ENCODE measurements at places on chromosomes 5 and 9. TPM values are rescaled to one million over a fixed set of nuclear protein-coding genes. Genes with fewer than 3 reads are reported as not detected.

GRCh38 chr9:99433555-99433954 is 211.5 kb downstream of the SEC61B start:
- no peak overlapping the region for H3K4me3 ChIP-seq
- peak; percentile 83 for DNase-seq
- H3K27me3 ChIP-seq, result no peaks in the 10 kb centered on the region
- no peak overlapping the region for H3K27ac ChIP-seq
- H3K4me1 ChIP-seq, result no peaks in the 10 kb centered on the region
- no peaks in the 10 kb centered on the region for H3K36me3 ChIP-seq

DNA sequence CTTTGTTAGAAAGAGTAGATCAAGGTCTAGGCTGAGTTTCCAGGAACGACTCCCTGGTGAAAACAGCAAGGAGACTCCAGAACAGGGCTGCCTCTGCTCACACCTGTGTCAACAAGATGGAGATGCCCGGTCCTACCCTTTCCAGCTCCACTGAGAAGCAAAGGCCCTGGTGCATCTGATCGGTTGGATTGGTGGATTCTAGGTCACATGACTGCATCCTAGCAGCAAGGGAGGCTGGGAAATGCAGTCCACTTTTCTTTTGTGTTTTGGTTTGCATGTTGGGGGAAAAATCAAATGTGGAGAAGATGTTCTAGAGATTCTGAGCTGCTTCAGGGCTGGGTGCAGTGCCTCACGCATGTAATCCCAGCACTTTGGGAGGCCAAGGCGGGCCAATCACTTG is 82.0 kb upstream of the TRIO start:
- no peak overlapping the region for H3K4me3 ChIP-seq
- H3K4me1 ChIP-seq, result no peaks in the 10 kb centered on the region
- no peak for DNase-seq
- no peaks in the 10 kb centered on the region for H3K27me3 ChIP-seq

DNA sequence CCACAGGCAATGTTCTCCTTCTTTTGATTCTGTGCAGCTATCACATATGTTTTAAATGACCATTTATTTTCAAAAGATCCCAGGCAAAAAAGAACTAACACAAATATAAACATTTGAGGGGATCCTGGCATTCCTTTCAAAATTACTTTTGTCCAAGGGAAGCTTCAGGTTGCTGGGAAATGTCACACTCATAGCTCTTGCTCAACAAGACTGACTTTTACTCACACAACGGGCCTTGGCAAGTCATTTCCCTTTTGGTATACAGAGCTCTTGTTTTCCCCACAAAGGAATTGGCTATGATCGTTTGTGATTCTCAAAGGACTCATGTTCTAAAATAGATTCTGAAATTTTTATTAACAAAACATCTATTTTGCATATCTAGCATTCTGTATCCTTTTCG is 4.5 kb upstream of the PALM2AKAP2 start:
- no peaks in the 10 kb centered on the region for H3K27me3 ChIP-seq
- DNase-seq, result no peak
- no peak overlapping the region for H3K27ac ChIP-seq
- H3K4me3 ChIP-seq, result no peak overlapping the region
- peaks cover 8% of the 10 kb centered on the region for H3K4me1 ChIP-seq

GRCh38 chr5:2134543-2135292 is 252.0 kb upstream of the IRX4 start:
- H3K4me3 ChIP-seq, result no peak overlapping the region
- no peaks in the 10 kb centered on the region for H3K36me3 ChIP-seq
- H3K4me1 ChIP-seq, result no peaks in the 10 kb centered on the region
- no peaks in the 10 kb centered on the region for H3K27me3 ChIP-seq
- DNase-seq, result no peak

DNA sequence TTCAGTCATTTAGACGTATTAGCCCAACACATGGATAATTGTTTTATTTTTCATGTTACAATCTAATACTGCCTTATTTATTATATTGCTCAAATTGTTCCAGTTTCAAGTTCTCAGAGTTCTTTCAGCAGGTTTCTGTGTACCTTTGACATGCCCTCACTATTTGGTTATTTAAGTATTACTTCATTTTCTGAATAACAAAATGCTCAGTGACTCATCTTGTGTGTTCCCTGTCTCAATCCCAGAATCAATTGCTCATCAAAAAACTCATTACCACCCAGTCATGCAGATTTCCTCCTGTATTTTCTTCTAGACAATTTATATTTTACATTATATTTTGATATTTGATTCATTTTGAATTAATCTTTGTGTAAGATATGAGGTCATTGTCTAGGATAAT is 562.6 kb downstream of the ANXA1 start:
- H3K4me1 ChIP-seq, result no peaks in the 10 kb centered on the region
- no peaks in the 10 kb centered on the region for H3K36me3 ChIP-seq
- no peak overlapping the region for H3K4me3 ChIP-seq
- no peak for DNase-seq
- no peaks in the 10 kb centered on the region for H3K27me3 ChIP-seq

DNA sequence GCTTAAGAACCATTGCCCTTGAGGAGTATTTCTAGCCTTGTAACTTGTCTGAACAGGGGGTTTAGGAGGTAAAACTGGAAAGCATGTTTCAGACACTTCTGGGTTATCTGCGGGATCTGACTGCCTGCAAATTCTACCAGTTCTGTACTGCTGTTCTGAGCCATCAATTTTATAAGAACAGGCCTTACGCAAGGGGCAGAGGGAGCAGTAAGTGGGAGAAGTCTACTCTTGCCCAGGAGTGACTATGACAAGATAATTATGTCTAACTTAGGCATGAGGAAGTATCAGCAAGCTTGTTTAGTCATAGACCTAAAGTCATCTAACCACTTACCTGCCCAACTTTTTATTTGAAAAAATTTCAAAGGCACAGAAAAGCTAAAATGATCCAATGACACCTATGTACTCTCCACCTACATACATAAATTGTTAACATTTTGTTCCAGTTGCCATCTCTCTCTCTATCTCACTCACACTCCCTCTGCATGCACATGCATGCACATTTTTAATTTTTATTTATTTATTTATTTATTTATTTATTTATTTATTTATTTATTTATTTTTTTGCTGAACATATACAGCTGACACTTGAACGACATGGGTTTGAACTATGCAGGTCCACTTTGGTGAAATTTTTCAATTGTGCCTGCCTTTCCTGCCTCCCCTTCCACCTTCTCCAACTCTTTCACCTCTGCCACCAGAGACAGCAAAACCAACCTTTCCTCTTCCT is 18.4 kb upstream of the DEPDC1B start:
- H3K27ac ChIP-seq, result no peak overlapping the region
- H3K4me1 ChIP-seq, result no peaks in the 10 kb centered on the region
- no peak overlapping the region for H3K4me3 ChIP-seq
- H3K36me3 ChIP-seq, result no peaks in the 10 kb centered on the region
- DNase-seq, result no peak

DNA sequence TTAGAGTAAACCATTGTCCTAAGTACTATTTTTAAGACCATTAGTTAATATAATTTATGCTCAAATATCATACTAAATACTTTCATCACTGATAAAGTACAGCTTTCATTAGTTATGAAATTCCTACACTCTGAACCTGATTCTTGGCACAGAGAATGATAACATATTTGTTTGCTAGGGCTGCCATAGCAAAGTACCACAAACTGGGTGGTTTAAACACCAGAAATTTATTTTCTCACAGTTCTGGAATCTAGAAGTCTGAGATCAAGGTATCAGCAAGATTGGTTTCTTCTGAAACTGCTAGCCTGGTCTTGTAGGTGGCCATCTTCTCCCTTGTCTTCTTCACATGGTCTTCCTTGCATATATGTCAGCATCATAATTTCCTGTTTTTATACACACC is 608.4 kb downstream of the TLE1 start:
- H3K4me3 ChIP-seq, result no peak overlapping the region
- no peak overlapping the region for H3K27ac ChIP-seq
- H3K36me3 ChIP-seq, result no peaks in the 10 kb centered on the region
- no peaks in the 10 kb centered on the region for H3K27me3 ChIP-seq

GRCh38 chr9:38639577-38639940 is 19.2 kb upstream of the ANKRD18A start:
- no peak for DNase-seq
- H3K36me3 ChIP-seq, result no peaks in the 10 kb centered on the region
- H3K27ac ChIP-seq, result no peak overlapping the region
- no peaks in the 10 kb centered on the region for H3K4me1 ChIP-seq
- no peak overlapping the region for H3K4me3 ChIP-seq
- H3K27me3 ChIP-seq, result no peaks in the 10 kb centered on the region

The CATSPER3 gene
- total RNA-seq, result 0.63 TPM

GRCh38 chr5:9468060-9468388 is 77.9 kb downstream of the SEMA5A start:
- DNase-seq, result peak; percentile 74
- H3K4me3 ChIP-seq, result no peak overlapping the region
- H3K27me3 ChIP-seq, result no peaks in the 10 kb centered on the region

GRCh38 chr9:5566054-5566618 is 55.8 kb downstream of the PDCD1LG2 start:
- H3K4me3 ChIP-seq, result no peak overlapping the region
- no peak overlapping the region for H3K27ac ChIP-seq
- H3K36me3 ChIP-seq, result no peaks in the 10 kb centered on the region
- no peak for DNase-seq
- H3K4me1 ChIP-seq, result peaks cover 11% of the 10 kb centered on the region

The CYSRT1 gene
- total RNA-seq, result not detected

- H3K27ac ChIP-seq, result no peak overlapping the region
- no peak overlapping the region for H3K4me3 ChIP-seq
- H3K27me3 ChIP-seq, result no peaks in the 10 kb centered on the region
- DNase-seq, result no peak
Measured at GRCh38 chr5:77981820-77982219, 205.7 kb upstream of the TBCA start.

GRCh38 chr5:53956196-53956595 is 354.2 kb downstream of the ARL15 start:
- no peaks in the 10 kb centered on the region for H3K27me3 ChIP-seq
- no peak overlapping the region for H3K4me3 ChIP-seq

The ECSCR gene
- 33.2 TPM for total RNA-seq

DNA sequence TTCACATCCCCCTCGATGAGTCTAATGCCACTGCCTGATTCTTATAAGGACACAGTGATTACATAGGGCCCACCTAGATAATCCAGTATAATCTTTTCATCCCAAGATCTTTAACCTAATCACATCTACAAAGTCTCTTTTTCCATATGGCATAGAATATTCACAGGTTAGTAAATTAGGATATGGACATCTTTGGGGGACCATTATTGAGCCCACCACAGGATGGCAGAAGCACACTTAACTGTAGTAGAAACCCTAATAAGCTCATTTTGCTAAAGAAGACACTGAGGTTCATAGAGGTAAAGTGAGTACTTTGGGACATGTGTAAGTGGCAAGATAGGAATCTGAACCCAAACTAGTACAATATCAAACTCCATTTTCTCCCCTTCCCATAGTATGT is 38.9 kb downstream of the ASTN2 start:
- H3K4me1 ChIP-seq, result no peaks in the 10 kb centered on the region

The UBE2R2 gene
- total RNA-seq, result 35.4 TPM

The GRM6 gene
- total RNA-seq, result not detected

- no peaks in the 10 kb centered on the region for H3K4me1 ChIP-seq
- no peaks in the 10 kb centered on the region for H3K27me3 ChIP-seq
- no peak overlapping the region for H3K4me3 ChIP-seq
- no peaks in the 10 kb centered on the region for H3K36me3 ChIP-seq
Measured at GRCh38 chr9:120742951-120743416, 28.7 kb upstream of the MEGF9 start.

DNA sequence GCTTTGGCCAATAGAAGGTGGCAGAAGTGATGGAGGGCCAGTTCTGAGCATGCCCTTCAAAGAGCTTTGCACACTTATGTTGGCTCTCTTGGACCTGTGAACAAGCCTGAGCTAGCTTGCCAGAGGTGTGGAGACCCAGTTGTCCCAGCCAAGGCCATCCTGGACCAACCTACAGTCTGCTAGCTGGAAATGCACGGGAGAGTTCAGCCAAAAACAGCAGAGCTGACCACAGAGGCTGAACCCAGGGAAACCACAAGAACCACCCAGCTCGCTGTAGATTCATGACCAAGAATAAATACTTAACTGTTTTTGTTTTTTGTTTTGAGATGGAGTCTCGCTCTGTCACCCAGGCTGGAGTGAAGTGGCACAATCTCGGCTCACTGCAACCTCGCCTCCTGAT is 65.4 kb upstream of the HAND1 start:
- H3K27me3 ChIP-seq, result no peaks in the 10 kb centered on the region
- H3K4me1 ChIP-seq, result no peaks in the 10 kb centered on the region
- H3K36me3 ChIP-seq, result no peaks in the 10 kb centered on the region
- no peak overlapping the region for H3K27ac ChIP-seq

GRCh38 chr5:131328536-131329285 is 64.9 kb downstream of the CDC42SE2 start:
- H3K36me3 ChIP-seq, result no peaks in the 10 kb centered on the region
- no peak overlapping the region for H3K4me3 ChIP-seq
- no peaks in the 10 kb centered on the region for H3K4me1 ChIP-seq
- no peak for DNase-seq

GRCh38 chr5:139774980-139775661 is 20.5 kb upstream of the PSD2 start:
- no peaks in the 10 kb centered on the region for H3K36me3 ChIP-seq
- peak; percentile 80 for DNase-seq
- no peaks in the 10 kb centered on the region for H3K4me1 ChIP-seq
- H3K27ac ChIP-seq, result no peak overlapping the region

DNA sequence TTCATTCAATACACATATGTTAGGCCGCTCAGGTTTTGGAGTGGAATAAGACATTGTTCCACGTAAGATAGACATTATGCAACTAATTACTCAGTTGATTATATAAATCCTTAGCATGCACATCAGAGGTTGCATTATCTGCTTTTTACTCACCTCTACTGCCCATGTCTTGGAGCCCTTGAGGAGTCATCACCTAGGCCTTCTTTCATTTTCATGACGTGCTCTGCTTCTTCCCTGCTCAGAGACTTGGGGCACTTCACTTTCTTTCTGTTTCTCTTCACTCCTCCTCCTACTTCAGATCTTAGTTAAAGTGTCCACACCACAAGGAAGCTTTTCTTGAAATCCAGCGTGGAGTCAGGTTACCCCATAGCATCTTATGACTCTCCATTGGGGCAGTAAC is 241.1 kb downstream of the TLR4 start:
- H3K4me3 ChIP-seq, result no peak overlapping the region
- no peak for DNase-seq
- H3K27ac ChIP-seq, result no peak overlapping the region
- no peaks in the 10 kb centered on the region for H3K4me1 ChIP-seq
- H3K27me3 ChIP-seq, result no peaks in the 10 kb centered on the region

The BARX1 gene
- 0.27 TPM for total RNA-seq

The ARID3C gene
- not detected for total RNA-seq

DNA sequence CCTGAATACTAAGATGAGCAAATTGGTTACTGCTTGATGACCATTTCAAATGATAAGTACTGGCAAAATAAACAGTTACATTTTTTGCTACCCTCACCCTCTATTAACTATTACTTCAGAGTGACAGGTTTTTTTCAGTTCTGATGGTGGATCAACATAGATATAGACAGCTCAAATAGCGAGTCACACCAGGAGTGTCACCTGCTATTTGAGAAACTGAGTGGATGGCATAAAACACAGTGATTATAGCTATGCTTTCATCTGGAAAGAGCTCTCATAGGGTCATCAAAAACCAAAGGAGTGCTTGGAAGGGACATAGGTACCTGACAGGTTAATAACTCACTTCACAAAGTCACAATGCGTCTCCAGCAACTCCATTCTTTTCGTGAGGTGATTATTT is 244.5 kb upstream of the C9orf72 start:
- H3K27me3 ChIP-seq, result no peaks in the 10 kb centered on the region
- DNase-seq, result no peak
- no peak overlapping the region for H3K4me3 ChIP-seq
- no peaks in the 10 kb centered on the region for H3K4me1 ChIP-seq
- H3K36me3 ChIP-seq, result no peaks in the 10 kb centered on the region

GRCh38 chr9:99491408-99492158 is 269.5 kb downstream of the SEC61B start:
- no peak for DNase-seq
- no peaks in the 10 kb centered on the region for H3K36me3 ChIP-seq
- no peak overlapping the region for H3K27ac ChIP-seq
- H3K4me1 ChIP-seq, result no peaks in the 10 kb centered on the region
- H3K27me3 ChIP-seq, result no peaks in the 10 kb centered on the region
- H3K4me3 ChIP-seq, result no peak overlapping the region

Measured in aorta (tissue), 5 donors.